Eye (tissue), 1 donor: ENCODE measurements at places on chromosomes 1 and 21.

GRCh38 chr1:203093754-203094410 is 8.1 kb upstream of the MYOG start:
- DNase-seq: no peak

GRCh38 chr1:174023440-174023839 is 1.3 kb upstream of the RC3H1 start:
- peak; percentile 75 for DNase-seq

DNA sequence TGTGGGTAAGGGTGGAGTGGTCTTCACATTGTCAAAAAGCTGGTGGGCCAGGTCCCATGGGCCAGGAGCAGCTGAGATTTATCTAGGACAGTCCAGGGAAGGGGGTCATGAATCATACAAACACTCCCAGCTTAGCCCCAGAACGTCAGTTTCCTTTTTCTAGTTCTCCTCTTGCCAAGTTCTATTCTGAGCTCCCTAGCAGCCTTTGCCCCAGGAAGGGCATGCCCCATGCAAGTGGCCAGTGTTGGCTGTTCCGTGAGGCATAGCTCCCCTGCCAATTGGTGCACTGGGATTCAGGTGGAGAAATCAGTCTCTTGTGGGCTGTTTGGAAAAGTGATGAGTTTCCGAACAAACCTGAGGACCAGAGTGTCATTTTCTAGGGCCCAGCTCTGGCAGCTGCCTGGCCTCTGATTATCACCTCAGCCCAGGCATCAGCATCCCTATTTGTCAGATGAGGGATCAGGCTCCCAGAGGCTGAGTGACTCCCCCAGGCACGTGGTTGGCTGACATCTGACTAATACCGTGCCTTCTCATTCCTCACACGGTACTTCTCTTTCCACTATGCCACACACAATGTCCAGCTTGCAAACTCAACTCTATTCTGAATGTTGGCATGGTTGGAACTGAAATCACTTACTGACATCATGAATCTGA is 14.2 kb upstream of the MYOM3 start:
- DNase-seq: no peak

DNA sequence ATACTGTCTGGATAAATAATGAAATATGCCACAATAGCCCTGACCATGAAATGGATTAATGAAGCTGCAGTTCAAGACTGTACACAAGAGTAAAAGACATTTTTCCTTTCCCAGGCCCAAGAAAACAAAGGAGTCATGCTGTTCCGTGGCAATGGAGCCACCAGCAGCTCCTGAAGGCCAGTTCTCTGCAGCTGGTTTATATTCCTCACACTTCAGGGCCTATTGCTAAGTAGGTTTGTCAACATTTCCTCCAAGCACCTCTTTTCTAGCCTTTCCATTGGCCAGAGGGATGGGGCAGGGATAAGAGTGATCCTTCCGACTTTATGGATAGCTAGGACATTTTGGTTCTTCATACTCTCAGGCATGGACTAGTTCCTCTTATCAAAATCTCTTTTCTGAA is 24.2 kb upstream of the RGL1 start:
- DNase-seq: no peak

DNA sequence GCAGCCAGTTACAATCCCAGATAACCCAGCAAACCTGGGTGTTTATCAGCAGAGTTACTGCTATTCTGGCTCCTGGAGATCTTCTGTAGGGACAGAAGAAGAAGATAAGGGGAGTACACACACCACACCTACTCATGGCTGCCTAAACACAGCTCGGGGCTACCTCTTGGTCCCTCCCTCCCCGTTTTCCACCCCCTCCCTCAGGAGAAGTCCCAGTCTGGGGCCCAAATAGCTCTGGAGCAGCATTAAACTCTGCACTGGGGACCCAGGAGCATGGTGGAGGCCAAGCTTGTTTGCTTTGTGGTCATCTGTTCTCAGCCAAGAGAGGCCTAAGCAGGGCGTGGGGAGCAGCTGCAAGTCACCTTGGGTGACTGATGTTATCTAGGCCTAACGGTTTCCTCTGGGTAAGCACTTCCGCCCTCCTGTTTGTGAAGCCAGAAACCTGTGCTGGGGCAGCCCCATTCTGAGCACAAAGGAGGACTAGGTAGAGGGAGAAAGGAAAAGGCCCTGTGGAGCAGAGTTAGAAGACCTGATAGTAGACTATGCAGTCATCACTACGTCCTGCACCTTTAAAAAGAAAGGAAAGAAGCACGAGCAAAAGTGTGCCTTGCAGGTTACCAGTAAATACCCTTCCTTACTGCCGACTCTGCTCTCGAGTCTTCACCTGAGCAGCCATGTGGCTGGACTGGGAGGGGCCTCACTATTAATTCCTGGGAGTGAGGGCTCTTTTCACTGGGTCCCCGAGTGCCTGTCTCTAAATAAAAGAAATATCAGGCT is 2.0 kb upstream of the RCSD1 start:
- DNase-seq: no peak

DNA sequence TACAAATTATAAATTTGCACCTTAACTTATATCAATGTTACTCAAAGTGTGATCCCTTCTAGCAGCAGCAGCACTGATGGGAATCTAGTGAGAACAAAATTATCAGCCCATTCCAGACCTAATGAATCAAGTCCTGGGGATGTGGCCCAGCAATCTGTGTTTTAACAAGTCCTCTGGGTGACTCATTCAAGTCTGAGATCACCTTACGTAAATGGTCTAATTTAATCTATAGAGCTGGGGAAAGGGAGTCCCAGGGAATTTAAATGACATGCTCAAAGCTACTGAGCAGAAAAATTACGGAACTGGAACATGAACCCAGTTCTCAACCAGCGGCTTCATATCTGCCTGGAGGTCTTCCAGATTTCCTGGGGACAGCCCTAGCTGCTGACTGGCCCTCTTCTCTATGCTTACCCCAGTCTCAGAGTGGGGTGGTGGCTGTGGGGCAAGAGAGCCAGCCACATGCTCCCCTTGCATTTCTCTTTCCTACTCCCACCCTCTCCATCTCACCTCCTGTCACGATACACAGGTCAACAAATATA is 220.0 kb downstream of the TM2D1 start:
- DNase-seq: no peak

- DNase-seq: no peak
Measured at GRCh38 chr1:10168912-10169514, 41.4 kb upstream of the KIF1B start.

- no peak for DNase-seq
Measured at GRCh38 chr1:212341090-212341489, 55.9 kb downstream of the PPP2R5A start.

DNA sequence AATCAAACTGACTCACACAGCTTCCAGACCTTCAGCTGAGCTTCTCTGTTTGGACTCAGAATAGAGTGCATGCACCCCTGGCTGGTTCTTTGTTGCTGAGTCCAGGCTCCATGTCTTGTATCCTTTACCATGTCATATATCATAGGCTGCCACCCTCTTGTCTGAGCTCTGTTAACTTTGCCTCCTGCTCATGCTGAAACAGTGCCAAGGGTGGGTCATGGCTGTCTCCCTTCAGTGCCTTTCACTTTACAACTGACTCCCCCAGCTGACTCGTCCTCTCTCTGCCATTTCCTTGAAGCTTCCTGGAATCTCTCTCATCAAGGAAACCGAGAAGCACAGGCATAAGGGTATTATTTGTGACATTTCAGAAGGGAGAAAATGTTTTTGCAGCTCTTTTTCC is 885.3 kb downstream of the TTLL7 start:
- DNase-seq: no peak

DNA sequence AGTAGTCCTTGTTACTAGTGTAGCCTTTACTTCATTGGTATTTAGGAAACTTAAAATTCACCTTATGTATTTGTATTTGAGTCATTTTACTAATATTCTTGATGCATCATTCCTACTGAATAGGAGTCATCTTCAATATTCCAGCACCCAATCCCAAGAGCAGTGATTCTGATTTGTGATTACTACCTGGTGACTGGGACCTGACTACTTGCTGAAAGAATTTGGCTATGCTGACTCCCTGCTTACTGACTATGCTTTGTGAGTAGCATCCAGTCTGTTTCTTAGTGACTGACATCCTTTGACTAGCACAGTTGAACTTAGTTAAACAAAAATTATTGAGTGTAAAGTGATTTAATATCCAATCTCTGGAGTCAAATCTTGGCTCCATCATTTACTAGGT is 129.9 kb upstream of the NEGR1 start:
- no peak for DNase-seq

DNA sequence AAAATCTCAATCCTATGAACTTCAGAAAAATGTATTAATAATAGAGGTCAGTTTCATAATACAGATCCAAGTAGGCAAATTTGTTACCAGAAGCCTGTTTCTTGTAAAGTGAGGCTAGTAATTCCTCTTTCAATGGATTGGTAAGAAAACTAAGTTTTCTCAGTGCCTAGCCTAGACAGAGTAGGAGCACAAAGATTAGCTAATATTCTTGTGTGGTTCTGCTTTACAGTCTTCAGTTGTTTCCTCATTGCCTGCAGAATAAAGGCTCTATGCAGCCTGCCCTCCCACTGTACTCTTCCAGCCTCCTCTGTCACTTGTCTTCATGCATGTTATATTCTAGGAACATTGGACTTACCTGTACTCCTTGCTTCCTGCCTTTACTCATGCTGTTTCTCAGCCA is 2.4 kb upstream of the PPP1R15B start:
- DNase-seq: no peak

DNA sequence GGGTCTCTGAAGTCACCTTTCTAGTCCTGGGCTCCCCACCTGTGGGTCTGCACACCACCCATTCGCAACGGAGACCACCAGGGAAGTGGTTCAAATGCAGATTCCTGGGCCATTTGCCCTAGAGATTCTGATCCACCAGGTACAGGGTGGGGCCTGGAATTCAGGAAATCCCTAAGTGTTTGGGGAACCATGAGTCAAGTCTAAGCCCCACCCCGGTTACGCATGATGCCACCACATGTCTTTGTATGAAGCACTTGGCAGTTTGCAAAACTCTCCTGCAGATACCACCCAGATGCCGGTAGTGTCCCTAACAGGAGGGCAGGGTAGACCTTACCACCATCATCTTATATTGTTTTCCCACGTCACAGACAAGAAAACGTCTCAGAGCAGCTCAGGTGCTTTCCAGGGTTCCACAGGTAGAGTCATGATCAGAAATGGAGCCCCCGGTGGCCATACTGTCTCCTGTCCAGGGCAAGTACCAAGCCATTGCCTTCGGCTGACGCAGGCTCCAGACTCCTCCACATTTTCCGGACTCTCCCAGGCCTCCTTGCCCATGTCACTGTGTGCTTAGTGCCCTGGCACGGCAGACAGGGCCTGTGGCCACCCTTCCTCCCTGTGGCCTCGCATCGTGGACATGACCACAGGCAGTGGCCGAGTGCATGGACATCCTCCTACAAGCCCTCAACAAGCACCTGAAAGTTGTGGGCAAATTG is 89.2 kb upstream of the TMEM51 start:
- no peak for DNase-seq

DNA sequence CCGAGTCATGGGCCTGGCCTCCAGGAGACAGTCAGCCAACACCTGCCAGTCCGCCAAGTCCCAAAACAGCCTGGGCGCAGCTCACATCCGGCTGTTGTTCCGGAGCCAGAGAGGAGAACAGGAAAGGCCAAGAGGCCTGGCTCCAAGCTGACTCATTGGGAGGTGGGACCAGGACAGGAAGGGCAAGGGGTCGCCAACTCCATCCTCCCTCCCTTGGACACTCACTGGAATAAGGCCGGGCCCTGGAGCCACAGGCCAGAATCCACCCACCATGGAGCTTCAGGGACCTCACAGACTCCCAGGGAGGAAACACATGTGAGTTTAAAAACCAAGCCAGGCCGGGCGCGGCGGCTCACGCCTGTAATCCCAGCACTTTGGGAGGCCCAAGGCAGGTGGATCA is 25.1 kb upstream of the CLIC4 start:
- DNase-seq: no peak

DNA sequence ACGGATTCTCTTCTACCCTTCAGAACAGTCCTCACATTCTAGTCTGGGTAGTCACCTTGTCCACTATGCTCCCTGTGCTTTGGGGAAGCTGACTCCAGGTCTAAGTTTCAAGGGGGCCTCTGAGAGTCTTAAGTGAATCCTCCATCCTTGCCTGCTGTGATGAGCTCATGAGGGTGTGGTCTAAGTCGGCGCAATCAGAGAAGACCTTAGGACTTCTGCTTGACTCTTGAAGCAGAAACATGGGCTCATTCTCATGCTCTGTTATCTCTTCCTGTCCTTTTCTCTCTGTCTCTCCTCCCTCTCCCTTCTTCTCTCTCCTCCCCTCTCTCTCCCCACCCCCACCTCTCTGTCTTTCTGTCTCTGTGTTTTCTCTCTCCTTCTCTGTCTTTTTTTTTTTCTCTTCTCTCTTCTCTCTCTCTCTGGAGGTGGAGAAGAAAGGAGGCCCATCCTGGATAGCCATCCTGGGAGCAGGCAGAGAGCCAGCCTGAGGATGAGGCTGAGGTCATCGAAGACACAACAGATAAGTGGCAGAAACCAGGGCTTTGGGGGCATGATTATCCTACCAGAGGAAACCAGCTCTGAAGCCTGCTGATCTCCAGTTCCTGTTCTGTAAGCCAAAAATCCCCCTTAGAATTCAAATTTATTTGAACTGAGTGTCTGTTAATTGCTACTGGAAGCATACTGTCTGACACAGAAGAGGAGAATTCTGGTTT is 245.6 kb downstream of the SIPA1L2 start:
- no peak for DNase-seq

GRCh38 chr1:97281962-97282361 is 560.4 kb downstream of the PTBP2 start:
- DNase-seq: no peak

DNA sequence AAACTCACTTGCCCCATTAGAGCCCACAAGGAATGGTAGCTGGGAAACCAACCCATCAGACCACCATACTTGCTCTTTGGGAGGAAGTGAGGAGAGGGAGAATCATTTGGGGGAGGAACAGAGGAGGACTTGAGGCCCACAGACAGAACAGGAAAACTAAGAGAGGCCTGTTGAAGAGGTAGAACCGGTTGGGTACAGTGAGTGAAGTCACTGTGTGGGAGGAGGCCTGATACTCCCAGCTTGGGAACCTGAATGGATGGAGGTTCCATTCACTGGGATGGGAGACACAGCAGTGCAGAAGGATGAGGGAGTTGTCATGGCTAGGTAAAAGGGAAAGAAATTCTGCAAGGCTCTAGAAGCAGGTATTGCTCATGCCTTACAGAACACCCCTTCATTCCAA is 63.4 kb upstream of the PSEN2 start:
- no peak for DNase-seq

DNA sequence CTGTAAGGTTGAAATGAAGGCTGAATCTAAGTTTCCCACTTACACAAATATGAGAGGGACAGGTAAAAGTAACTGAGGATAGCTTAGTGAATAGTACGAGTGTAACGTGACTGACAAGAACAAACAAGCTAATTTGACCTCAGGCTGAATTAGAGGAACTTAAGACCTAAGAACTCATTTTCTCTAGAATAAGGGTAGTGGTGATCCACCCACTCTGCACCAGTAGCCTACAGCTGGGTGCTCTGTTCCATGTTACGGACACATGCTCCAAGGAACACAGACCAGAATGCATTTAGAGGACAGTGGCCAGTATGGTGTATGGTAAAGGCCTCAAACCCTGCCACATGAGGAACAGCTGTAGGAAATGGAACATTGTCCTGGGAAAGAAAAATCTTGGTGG is 14.9 kb upstream of the TMEM9 start:
- DNase-seq: no peak
